ENCODE measurements at places on chromosomes 6 and 20. TPM values are rescaled to one million over a fixed set of nuclear protein-coding genes. Genes with fewer than 3 reads are reported as not detected.

GRCh38 chr6:112190164-112190563, 64.2 kb downstream of the LAMA4 start:
- DNase-seq: no peak

GRCh38 chr6:33934731-33935270, 131.0 kb upstream of the MLN start:
- no peak for DNase-seq

DNA sequence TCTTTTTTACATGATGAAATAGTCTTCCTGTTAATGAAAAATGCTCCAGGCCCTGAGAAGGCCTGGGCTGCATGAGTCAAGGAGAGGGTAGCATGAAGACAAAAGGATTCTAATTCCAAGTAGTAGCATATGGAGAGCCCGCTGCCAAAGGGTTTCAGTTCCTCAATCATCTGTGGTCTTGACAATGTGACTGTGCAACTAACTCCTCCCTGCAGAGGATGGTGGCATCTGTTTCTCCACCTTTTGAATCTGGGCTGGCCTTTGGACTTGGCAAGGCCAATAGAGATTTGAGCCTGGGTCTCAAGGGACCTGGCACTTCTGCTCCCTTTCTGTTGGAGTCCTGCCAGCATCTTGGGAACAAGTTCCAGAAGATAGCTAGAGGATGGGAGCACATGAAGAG, 35.1 kb upstream of the ANKEF1 start:
- DNase-seq: no peak

DNA sequence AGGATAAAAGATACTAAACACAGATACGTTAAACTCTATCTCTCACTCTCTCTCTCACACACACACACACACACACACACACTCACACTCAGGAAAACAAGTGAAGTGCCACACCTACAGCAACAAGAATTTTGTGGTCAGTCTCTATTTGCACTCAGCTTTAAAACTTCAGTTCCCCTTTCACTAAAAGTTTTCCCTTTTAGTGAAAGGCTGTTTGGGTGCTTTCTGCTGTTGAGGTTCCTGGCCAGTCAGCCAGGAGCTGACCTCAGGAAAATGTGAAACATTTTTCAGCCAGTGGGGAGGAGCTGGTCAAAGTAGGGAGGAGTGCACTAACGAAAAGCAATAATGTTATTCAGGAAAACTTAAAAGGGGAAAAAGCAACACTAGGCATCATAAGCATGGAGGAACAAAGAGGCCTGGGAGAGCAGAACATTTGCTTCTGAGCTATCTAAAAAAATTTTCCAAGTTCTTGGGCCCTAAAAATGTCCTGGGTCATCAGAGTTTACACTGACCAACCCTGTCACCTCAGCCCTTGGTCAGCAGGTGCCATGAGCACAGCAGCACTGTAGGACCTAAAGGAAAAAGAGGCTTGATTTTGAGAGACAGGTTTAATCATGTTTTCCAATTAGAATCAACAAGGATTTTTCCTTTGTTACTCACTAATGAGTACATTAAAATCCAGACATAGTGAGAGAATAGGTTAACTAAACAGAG, 30.7 kb upstream of the NT5E start:
- no peak for DNase-seq

DNA sequence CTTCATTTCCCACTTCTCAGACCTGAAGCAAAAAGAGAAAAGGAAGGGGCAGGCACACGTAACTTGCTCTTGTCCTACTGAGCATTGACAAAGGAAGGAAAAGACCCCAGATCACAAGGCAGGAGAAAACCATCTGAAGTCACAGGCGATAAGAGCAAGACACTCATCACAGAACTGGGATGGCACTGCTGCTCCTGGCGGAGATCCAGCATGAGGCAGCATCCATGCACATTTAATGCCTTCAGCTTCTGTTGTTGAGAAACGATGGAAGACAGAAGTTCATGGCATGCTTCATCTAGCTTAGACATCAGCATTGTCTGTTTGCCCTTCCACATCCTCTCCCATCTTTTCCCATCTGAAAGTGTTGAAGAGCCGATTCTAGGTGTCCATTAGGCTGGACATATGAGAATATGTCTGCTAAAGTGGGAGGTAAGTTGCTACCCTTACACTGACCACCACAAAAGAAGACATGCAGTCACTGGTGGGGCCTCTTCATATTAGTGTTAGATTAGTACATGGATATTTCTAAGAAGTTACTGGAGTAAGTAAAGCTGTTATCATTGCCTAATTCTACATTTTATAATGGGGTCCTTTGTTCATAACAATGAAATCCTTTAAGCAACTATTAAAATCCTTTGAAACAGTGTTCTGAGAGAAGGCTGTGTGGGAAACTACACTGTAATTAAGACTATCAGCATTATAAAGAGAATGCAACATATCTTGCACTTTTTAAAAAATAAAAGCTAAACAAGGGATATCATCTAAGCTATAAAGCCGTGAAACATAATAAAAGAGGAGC, 618.5 kb downstream of the C6orf118 start:
- DNase-seq: no peak

- DNase-seq: no peak
These were observed 30.3 kb downstream of the JAG1 start for GRCh38 chr20:10643560-10643873.

DNA sequence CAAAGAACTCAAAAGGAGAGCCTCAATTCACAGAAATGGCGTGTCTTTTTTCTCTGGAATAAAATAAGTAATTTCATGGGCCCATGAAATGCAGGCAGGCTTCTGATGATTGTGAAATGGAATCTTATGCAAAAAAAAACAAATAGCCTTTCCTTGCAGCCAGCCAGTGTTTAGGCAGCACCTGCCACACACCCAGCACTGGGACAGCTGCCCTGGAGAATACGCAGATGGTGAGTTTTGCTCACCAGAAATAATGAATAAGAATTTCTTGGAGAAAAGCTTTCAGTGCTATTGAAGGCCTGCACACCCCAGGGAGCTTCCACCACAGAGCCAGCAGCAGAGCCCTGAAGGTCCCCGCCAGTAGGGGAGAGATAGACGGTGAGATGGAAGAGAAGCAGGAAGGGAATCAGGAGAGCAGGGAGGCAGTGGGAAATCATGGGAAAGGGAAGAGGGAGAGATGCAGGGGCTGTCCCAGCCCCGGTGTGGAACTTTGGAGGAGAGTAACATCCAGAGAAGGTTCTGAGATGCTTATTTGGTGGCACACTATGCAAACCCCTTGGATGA, 54.9 kb downstream of the PXDC1 start:
- no peak for DNase-seq

DNA sequence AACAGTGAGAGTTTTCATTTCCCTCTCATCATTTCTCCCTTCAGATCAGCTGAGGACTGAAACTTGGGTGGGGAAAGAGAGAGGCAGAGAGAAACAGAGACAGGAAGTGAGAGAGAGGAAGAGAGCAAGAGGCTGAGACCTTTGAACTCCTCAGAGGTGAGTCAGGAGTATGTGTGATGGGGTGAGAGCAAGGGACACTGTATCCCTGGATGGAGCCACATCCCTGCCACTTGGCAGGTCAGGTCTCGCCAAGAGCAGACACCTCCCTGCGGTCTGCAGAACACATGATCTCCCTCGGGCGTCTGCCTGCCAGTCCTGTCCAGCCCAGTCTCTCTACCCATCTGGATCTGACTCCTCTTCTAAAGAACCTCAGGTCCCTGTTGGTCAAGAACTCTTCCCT, 62.7 kb upstream of the SYNDIG1 start:
- DNase-seq: no peak

DNA sequence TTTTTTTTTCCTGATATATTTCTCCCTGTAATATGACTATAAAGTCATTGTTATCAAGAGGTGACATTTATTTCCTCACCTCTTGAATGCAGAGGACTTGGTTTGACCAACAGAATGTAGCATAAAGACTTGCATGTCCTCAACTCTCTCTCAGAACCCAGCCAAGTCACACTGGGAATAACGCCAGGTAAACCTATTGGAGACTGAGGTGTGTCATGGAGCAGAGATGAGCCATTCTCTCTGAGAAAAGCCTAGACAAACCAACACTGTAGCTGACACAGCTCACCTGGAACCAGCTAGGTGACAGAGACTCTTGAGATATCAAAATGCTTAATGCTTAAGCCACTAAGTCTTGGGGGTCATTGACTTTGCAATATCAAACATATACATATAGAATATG, 533.6 kb downstream of the HAO1 start:
- DNase-seq: no peak

GRCh38 chr6:122790423-122791309, 1.6 kb downstream of the SMPDL3A start:
- DNase-seq: peak; percentile 69

DNA sequence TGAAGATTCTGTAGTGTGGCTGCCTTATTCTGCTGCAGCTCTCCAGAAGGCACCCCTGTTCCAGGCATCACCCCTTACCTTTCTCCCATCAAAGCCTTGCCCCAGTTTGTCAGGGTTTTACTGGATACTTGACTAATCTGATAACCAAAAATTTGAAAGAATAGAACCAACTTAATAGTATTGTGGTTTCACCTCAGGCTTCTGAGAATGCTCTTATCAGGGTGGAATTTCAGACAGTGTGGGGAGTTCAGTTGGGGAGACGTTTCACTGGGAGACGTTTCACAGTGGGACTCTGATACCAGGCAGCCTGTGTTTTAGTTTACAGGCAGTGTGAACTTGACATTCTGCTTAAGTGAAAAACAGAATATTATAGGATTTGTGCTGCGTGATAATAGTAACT, 50.5 kb downstream of the SCAND1 start:
- no peak for DNase-seq

- DNase-seq: no peak
These were observed 58.5 kb upstream of the ATXN1 start for GRCh38 chr6:16819752-16820151.

CCN6 gene
- 6.7 TPM for total RNA-seq

BANF2 gene
- 2.2 TPM for total RNA-seq

SOX18 gene
- 8.7 TPM for total RNA-seq

ANKRD66 gene
- total RNA-seq: 9.4 TPM

KHDC1L gene
- not detected for total RNA-seq

SRSF3 gene
- total RNA-seq: 91.2 TPM

Data from umbilical cord (tissue), 2 donors.